CD4-positive, alpha-beta T cell treated with Interleukin-4 for 1 hour (primary cell): ENCODE measurements at places on chromosomes 6 and 20.
A peak's percentile ranks its signal among the peaks of the same experiment; 100 is the strongest.

GRCh38 chr6:145469021-145469420 is 266.3 kb downstream of the EPM2A start:
- no peak for DNase-seq

- no peak for DNase-seq
Observed at GRCh38 chr6:168145747-168146596, 67.0 kb upstream of the FRMD1 start.

DNA sequence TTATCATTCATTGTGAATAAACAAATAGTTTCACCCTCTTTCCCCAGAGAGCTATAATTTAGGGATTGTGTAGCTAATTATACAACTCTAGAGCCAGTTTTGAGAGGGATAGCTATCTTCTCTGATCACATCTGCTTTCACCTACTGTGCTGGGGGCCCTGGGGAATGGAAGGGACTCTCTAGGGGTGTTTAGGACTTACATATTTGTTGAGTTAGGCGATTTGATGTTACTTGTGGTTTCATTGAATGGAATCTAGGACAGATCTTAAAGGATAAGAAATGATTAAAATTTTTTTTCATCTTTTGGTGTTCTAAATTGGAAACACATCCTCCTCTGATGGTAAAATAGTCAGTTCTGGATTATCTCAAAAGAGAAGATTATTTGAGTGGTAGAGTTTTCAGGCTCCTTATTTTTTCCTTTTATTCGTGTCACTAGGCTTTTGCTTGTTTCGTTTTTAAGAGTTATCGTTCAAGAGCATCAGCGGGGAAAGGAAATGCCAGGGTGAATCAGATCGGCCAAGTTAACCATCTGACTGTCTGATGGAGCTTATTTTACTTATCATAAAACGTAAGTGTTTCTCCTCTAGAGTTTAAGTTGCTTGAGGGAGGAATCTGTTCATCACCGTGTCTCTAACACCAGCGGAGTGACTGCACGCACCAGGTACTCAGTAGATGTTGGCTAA is 236.7 kb downstream of the FARS2 start:
- no peak for DNase-seq

DNA sequence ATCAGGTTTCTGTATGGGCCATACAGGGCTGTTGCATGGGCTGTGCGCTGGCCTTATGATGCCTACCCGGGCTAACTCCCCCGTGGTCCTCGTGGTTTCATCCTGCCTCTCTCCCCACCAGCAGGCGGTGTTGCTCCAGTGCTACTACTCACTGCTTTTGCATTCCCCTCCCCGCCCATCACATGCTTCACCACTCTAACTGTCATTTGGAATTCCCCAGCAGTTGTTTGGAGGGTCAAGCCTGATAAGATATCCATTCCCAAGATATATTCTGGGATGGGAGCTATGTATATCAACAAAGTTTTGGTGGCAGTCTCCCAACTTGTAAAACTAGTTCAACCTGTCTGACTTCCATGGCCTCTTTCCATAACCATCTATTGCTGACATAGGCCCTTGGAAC is 233.2 kb upstream of the SOX4 start:
- DNase-seq = no peak

GRCh38 chr6:127954082-127954481 is 53.2 kb upstream of the THEMIS start:
- DNase-seq = no peak

GRCh38 chr6:150697515-150697914 is 97.8 kb downstream of the PLEKHG1 start:
- no peak for DNase-seq

DNA sequence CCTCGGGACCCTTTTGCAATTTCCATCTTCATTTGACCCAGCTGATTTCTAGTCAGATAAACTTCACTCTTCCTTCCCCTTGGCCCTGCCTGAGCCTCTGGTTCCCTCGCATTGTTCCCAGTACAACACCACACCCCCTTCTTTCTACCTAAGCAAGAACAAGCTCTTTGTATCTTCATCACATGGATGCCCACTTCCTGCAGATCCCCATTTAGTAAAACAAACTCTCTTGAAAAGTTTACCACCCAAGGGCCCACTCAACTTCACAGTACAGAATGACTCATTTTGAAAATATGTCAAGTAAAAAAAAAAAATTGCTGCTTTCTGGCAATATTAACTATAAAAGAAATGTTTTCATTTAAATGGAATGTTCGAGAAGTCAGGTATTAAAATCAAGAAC is 5.2 kb downstream of the FAXC start:
- no peak for DNase-seq

DNA sequence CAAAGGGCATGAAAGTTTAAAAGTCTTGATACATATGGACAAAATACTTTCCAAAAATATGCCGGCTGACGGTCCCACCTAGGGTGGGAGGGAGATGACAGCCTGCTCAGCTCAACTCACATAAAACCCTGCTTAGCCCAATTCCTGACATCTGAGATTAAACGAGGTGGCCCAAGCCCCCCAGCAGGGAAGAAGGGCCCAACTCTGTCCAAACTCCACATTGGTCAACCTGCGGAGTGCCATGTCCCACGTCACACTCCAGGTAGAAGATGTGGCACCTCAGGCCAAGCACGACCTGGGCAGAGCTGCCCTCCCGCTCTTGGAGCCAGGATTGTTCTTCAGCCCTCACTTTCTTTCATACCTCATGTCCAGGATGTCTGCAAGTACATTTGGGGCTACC is 48.2 kb downstream of the FGD2 start:
- no peak for DNase-seq

GRCh38 chr6:11732036-11732631 is 46.5 kb downstream of the ADTRP start:
- peak; percentile 80 for DNase-seq

- DNase-seq = no peak
Observed at GRCh38 chr20:17202673-17203072, 24.2 kb upstream of the PCSK2 start.

DNA sequence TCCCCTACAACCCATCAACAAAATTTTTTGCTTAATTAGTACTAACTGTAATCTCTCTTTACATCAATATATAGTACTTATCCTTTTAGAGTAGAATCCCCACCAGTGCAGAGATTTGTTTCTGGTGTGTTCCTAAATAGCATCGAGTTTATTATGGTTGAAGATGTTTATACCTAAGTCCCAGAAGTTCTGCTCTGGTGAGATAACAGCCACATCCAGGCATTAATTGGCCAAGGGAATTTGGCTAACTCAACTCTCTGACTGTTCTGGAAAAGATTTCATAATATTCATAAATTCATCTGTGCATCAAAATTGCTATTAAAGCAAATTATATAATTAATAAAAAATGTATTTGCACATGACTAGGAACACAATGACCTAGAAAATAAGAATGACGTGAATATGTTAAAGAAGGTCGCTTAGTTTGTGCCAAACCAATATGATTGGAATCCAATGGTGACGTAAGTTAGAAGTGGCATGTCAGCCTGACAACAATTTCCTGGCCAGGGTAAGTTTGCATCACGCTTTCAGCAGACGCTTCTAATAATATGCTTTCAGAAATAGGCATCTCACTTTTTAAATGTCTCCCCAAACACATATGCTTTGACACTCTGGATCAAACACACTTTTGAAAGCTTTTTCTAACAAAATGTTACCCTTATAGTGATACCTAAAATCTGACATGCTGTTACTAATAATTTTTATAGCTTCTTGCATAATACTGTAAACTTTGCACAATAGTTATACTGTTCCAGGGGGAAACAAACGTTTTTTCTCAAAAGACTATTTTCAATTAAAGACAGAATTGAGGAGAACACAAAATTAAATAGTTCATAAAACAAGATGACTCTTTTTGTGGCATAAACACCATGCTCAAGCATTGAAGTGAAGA is 236.7 kb downstream of the TENT5A start:
- DNase-seq = no peak
